Gastrocnemius medialis (tissue), 4 donors: ENCODE measurements at places on chromosomes 16 and 17.

- DNase-seq = no peak
Measured at GRCh38 chr16:1076801-1077576, 4.4 kb downstream of the SSTR5 start.

GRCh38 chr17:31060791-31061550 is 33.8 kb upstream of the NF1 start:
- no peak for DNase-seq

- DNase-seq = no peak
Measured at GRCh38 chr16:85820604-85821372, 21.3 kb downstream of the COX4I1 start.

GRCh38 chr16:71406316-71406715 is 35.5 kb downstream of the TLE7 start:
- no peak for DNase-seq

GRCh38 chr17:38703742-38704605 is 1.1 kb upstream of the MLLT6 start:
- peak; percentile 91 for DNase-seq

- no peak for DNase-seq
Measured at GRCh38 chr16:2166263-2167067, 10.9 kb downstream of the TRAF7 start.

DNA sequence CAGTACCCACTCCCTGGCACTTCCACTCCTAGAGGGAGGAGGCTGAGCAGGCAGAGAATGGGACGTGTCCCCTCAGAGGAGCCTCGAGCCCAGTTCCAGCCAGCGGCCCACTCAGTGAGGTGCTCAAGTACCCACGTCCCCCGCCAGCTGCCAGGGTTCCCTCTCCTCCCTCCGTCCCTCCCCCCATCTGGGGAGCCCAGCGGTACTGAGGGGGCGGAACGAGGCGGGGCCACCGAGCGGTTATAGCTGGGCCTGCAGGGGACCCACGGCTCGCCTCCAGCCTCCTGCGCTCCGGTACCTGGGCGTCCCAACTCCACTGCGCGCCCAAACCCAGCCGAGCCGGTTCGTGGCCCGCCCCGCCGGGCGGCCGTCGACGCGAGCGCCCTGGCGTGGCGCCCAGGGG is at the start of gene NPW:
Gene NPW (plus strand): TSS at position 268 of the 403 bp plus-strand sequence.
- DNase-seq = no peak

- DNase-seq = no peak
Measured at GRCh38 chr16:57469917-57470470, 7.5 kb downstream of the POLR2C start.

DNA sequence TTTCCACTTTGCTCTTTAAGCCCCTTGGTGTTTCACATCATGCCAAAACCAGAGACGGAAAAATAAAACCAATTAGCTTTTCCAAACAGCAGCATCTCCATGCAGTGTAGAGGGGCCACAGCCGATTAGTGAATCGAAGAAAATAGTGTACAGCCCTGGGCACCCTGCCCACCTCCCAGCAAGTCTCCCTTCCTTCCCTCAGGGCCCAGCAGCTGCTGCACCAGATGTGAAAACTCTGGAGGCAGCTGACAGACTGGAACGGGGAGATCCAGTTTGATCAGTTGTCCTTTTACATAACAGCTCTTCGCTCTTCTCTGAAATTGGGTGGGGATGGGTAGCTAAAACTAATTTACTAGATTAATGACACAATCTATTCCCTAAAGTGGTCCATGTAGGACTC is 19.3 kb downstream of the TMEM11 start:
- DNase-seq = no peak

DNA sequence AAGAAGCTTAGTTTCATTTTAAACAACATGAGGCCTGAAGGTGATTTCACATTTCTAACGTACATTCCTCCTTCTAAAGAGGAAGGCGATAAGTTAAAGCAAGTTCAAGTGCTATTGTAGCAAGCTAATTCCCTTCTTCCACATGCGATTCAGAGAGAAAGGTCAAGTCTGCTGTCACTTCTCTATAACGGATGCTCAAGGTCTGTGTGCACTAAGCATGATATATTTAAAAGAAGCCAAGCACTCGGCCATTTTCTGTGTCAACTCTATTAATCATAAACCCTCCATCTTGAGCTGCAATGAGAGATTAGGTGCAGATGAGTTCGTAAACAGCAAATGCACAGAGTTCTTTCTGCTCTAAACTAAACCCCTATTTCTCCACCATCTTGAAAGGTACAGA is 568.8 kb upstream of the ZFHX3 start:
- DNase-seq = no peak

DNA sequence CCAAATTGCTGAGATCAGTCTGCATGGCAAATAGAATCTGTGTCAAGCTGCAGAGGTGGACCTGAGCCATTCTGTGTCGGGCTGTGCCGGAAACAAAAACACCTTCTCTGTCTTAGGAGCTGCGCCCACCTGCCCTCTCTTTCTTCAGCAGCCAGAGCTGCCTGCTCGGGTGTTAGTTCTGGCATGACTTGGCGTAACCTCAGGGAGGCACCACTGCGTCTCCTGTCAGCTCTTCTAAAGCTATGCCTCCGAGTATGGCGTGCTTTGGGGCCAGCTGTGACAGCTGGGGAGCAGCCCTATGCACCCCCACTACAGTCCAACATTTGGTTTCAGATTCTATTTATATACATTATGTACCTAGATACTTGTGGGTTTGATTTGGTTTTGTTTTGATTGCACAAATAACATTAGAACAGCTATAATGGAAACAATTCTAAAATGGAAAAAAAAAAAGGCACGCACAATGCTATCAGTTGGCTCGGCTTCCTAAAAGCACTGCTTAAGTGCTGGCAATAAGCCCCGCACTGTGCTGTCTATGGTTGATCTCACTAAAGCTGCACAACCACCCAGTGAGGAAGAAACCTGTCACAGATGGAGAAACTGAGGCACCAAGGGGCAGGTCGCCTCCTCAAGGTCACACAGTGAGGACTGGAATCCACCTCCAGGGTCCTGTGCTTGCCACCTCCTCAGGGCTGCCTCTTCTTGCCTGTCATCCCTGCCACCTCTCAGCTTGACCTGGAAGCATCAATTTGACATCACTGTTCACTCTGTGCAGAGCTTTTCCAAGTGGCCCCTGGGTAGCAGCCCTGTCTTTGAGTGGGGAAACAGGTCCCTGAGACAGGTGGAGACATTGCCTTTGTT is 18.7 kb upstream of the ADGRG1 start:
- no peak for DNase-seq

GRCh38 chr16:23283571-23283970 is 18.5 kb upstream of the SCNN1B start:
- no peak for DNase-seq

DNA sequence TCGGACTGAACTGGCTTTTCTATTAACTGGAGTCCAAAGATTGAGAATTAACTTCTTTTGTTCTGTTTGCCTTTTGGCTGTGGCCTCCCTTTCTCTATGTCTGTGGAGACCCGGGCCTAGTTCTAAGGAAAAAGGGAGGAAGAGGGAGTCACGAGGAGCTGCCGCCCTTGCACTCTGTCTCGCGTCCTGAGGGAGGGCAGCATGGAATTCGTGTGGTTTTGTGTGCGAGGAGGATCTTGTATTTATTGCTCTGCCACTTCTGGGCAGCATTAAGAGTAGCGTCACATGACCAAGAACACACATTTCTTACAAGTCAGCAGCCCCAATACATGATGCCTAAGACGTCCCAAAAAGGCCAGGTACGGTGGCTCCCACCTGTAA is 23.6 kb downstream of the METTL22 start:
- no peak for DNase-seq

- DNase-seq = no peak
Measured at GRCh38 chr17:45782889-45783592, 1.1 kb upstream of the CRHR1 start.

- peak; percentile 60 for DNase-seq
Measured at GRCh38 chr16:55944377-55944802, 69.2 kb upstream of the CES5A start.

DNA sequence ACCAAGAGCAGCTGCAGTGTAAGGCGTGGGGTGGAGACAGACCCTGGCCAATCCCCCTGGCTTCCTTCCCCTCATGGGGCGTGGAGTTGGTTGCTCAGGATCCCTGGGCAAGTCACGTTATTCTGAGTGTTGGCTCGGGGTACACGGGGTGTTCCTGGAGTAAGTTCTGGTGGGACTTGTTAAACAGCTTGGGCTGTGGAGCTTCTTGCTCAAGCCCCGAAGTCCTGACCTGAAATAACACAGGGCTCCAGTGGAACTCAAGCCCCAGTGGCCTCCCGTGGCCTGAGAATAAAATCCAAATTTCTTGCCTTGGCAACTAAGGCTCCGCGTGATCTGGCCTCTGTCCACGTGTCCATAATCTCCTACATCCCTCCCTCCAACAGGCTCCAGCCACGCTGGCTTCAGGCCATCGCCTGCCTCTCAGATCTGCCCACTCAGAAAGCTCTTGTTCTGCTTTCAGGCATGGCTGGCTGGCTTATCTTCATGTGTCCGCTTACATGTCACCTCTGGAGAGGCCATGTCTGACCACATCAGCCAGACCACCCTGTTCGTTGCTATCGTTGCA is 49.3 kb upstream of the BCO1 start:
- peak; percentile 84 for DNase-seq

GRCh38 chr17:21679256-21680146 is 12.8 kb upstream of the KCNJ18 start:
- DNase-seq = no peak

DNA sequence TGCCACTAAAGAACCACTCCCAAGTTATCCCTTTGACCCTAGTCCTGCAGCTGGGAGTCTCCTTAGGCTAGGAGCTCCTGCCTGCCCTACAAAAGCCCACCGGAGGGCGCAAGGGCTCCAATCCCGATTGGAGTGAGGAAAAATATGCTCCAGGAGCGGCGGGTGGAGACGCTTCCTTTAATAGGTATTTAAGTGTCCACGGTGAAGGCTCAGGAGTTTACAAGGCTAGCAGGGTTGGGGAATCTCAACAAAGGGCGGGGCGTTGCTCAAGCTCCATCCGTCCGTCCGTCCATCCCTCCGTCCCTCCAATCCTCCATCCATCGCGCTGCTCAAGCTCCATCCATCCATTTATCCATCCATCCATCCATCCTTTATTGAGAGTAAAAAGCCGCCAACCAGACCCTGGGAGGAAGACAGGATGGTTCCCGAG is 556 bp upstream of the SPNS1 start:
- no peak for DNase-seq
